ENCODE measurements at places on chromosomes 7 and 10. TPM values are rescaled to one million over a fixed set of nuclear protein-coding genes. Genes with fewer than 3 reads are reported as not detected.
A peak's percentile ranks its signal among the peaks of the same experiment; 100 is the strongest.

Gene VSTM4
- 39.5 TPM for total RNA-seq

Gene PCLO
- total RNA-seq: 0.27 TPM

Gene ASB10
- total RNA-seq: 3.1 TPM

Gene MKX
- 14.7 TPM for total RNA-seq

Gene NPFFR1
- total RNA-seq: not detected

Gene STAG3
- total RNA-seq: 1.6 TPM

Gene CHPF2
- 21.9 TPM for total RNA-seq

Gene CLRN3
- total RNA-seq: 0.09 TPM

DNA sequence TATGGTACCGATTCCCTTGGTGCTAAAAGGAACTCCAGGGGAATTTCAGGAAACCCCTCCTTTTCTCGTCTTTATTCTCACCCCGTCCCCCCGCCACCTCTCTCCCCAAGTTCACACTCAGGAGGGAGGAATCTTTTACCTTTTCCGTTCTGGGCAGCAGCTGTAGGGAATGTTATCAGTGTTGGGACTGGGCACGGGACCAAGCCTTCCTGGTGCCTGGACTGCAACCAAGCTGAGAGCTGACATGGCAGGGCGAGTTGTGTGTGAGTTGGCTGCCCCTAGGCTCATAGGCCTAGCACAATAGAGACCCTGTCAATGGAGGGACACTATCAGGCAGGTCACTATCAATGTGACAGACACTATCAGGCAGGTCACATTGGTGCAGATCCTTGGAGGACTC lies 121.4 kb downstream of the TCF7L2 start:
- H3K27me3 ChIP-seq: no peaks in the 10 kb centered on the region
- peaks cover 30% of the 10 kb centered on the region for H3K36me3 ChIP-seq
- no peak overlapping the region for H3K4me3 ChIP-seq
- no peak for DNase-seq
- peaks cover 14% of the 10 kb centered on the region for H3K4me1 ChIP-seq

DNA sequence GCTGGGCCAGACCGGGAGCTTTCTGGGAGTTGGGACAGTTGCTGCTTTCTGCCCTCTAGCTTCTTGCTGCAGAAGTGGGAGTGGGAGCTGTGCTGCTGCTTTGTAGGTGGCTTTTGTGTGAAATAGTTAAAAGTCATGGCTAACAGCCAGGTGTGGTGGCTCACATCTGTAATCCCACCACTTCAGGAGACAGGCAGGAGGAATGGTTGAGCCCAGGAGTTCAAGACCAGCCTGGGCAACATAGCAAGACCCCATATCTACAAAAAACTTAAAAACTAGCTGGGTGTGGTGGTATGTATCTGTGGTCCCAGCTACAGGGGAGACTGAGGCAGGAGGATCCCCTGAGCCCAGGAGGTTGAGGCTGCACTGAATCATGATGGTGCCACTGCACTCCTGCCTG lies 13.7 kb downstream of the TACR2 start:
- no peak for DNase-seq
- peaks cover 25% of the 10 kb centered on the region for H3K4me1 ChIP-seq
- H3K27me3 ChIP-seq: no peaks in the 10 kb centered on the region
- no peak overlapping the region for H3K27ac ChIP-seq
- H3K4me3 ChIP-seq: no peak overlapping the region
- H3K36me3 ChIP-seq: peaks cover 39% of the 10 kb centered on the region

DNA sequence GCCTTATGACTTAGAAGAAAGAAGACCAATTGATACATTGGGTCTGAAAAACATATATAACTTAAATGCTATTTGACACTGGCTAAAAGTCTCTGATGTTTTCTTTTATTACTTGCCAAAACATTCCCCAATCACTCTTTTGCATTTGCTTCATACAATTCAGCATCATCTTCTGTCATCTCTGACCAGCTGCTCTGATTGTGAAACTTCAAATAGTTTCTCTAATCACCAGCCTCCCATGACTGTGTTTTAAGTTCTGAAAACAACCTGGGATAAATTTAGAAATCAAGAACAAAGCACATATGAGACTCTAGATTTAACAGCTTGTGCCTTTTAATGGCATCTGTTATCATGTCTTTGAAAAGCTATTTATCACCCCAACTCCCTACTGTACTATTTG lies 208.4 kb upstream of the KCND2 start:
- no peak overlapping the region for H3K27ac ChIP-seq
- no peaks in the 10 kb centered on the region for H3K4me1 ChIP-seq
- no peaks in the 10 kb centered on the region for H3K36me3 ChIP-seq
- no peak for DNase-seq

DNA sequence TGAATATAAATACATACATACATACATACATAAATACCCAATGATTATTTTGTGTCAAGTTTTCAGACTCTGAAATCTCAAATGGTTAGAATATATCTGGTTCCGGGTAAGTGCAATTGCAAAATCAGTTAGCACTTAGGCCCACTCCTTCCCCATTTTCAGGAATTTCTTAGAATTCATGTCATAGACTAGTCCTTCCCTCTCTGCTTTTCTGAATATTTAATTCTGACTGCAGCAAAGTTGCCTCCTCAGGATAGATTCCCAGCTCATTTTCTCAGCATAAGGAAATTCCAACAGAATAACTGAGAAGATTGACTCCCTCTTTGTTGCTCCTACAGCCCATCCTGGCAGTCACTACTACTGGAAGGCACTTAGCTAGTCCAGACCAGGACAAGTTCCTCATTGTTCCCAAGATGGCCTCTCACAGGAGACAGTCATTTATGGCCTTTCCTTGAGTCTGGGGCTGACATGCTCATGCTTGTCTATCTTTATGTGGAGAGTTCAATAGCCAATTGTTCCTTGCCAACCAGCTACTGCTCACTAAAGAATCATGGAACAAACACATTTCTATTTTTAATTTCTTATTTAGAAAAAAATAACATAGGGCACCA lies 142.9 kb upstream of the ITGB1 start:
- no peak for DNase-seq
- no peak overlapping the region for H3K27ac ChIP-seq
- no peaks in the 10 kb centered on the region for H3K4me1 ChIP-seq

DNA sequence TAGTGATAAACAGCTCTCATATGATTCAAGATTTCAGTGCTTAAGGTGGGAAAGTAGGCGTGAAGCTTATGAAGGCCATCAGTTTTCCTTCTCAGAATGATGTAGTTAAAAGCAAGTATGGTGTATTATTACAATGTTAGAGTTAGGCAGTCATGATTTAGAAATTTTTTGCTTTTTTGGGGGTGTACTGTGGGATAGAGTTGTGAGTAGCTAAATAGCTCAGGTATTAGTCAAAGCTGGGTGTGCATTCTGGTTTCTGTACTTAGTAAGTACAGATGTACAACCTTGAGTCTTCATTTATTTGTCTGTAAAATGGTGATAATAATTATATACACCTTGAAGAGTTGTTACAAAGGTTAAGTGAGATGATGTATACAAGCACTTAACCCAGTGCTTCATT lies 52.2 kb downstream of the R3HCC1L start:
- no peaks in the 10 kb centered on the region for H3K27me3 ChIP-seq
- no peak for DNase-seq
- H3K4me3 ChIP-seq: no peak overlapping the region
- H3K36me3 ChIP-seq: peaks cover 11% of the 10 kb centered on the region
- H3K4me1 ChIP-seq: no peaks in the 10 kb centered on the region
- no peak overlapping the region for H3K27ac ChIP-seq

DNA sequence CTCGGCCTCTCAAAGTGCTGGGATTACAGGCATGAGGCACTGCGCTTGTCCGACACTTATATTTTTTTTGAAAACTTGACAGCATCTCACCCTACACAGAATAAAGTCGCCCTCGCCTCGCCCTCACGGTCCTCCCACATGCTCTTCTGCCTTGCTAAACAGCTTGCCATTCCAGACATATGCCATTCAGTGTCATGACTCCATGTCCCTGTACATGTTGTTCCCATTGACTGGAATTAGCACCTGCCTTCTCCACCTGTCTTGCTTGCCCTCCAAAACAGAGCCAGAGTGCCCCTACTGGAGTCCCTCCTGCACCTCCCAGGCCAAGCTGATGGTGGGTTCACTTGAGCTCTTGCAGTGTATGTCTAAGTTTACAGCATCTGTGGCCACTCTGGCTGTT lies 6.2 kb downstream of the NIPSNAP2 start:
- H3K4me1 ChIP-seq: peaks cover 28% of the 10 kb centered on the region
- H3K36me3 ChIP-seq: peaks cover 20% of the 10 kb centered on the region
- no peak overlapping the region for H3K4me3 ChIP-seq
- DNase-seq: peak; percentile 53
- no peaks in the 10 kb centered on the region for H3K27me3 ChIP-seq

DNA sequence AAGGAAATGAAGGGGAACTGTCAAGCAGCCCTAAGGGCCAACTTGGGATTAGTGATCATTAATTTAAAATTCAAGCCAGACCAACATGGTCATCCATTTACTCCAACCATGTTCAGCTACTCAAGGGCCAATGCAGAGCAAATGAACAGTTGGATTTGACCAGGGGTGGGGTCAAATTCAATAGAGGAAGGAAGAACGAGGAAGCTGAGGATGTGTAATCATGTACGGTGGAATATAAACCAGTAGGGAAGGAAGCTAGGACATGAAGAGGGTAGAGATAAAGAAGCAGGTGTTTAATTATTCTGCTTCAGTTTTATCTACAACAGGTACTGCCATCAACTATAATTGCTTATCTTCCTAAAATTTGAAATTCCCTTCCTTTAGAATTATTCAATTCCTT lies 81.6 kb downstream of the HIBADH start:
- no peak overlapping the region for H3K27ac ChIP-seq
- no peak for DNase-seq
- H3K4me1 ChIP-seq: no peaks in the 10 kb centered on the region
- H3K36me3 ChIP-seq: no peaks in the 10 kb centered on the region
- no peaks in the 10 kb centered on the region for H3K27me3 ChIP-seq

GRCh38 chr7:79806161-79806734 lies 328.4 kb upstream of the GNAI1 start:
- no peak overlapping the region for H3K4me3 ChIP-seq
- H3K27me3 ChIP-seq: no peaks in the 10 kb centered on the region
- peak; percentile 31 for DNase-seq
- no peaks in the 10 kb centered on the region for H3K4me1 ChIP-seq
- no peaks in the 10 kb centered on the region for H3K36me3 ChIP-seq

GRCh38 chr7:150363872-150364271 lies 4.8 kb upstream of the REPIN1 start:
- H3K36me3 ChIP-seq: no peaks in the 10 kb centered on the region
- no peak overlapping the region for H3K4me3 ChIP-seq
- peak overlapping the region; percentile 17 for H3K27ac ChIP-seq
- no peaks in the 10 kb centered on the region for H3K27me3 ChIP-seq
- peak; percentile 71 for DNase-seq

DNA sequence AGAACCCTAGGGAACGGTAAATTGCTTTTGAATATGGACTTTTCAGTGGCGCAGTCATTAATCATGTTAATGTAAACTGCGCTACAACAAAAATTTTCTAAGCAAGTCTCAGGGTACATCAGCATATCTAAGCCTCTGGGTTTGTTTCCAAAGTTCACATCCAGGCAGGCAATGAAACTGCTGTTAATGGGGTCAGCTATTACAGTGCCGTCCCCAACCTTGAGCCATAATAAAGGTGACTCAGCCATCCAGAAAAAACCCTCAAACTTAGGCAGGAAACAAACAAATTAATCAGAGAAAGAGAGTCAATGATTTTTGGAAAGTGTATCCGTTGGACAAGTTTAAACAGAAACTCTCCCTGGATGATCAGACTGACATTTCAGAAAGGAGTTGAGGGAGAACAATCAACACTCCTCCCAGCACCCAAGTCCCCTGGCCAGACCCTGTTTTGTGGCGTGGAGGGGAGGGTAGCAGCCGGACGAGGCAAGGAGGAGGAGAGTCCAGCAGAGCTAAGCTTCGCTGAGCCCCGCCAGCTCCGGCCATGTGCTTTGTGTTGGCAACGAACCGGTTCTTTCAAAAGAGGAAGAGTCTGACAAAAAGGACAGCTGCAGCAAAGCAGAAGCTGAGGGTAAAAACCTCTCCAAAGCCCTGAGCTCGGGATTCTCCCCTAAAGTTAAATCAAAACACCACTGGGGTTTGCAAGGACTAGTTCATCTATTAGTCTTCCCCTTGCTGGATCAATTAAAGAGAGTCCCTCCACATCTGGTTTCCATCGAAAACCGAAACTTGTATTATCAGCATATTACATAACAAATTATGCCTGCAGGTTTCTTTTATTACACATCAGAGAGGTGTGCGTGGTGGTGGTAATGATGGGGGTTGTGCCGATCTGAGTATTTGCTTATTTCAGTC lies 3.6 kb downstream of the FAM53B start:
- H3K4me1 ChIP-seq: peaks cover 70% of the 10 kb centered on the region
- H3K36me3 ChIP-seq: no peaks in the 10 kb centered on the region
- H3K27me3 ChIP-seq: no peaks in the 10 kb centered on the region
- H3K27ac ChIP-seq: peak overlapping the region; percentile 86
- peak; percentile 96 for DNase-seq

- no peak overlapping the region for H3K4me3 ChIP-seq
- no peak for DNase-seq
- H3K27me3 ChIP-seq: no peaks in the 10 kb centered on the region
- H3K36me3 ChIP-seq: no peaks in the 10 kb centered on the region
- H3K4me1 ChIP-seq: no peaks in the 10 kb centered on the region
- no peak overlapping the region for H3K27ac ChIP-seq
Measured at GRCh38 chr7:153628825-153629224, 423.4 kb upstream of the DPP6 start.

- DNase-seq: peak; percentile 27
- H3K4me1 ChIP-seq: no peaks in the 10 kb centered on the region
- no peak overlapping the region for H3K27ac ChIP-seq
- no peak overlapping the region for H3K4me3 ChIP-seq
Measured at GRCh38 chr10:26448706-26449435, 10.7 kb downstream of the APBB1IP start.

- no peaks in the 10 kb centered on the region for H3K4me1 ChIP-seq
- no peaks in the 10 kb centered on the region for H3K27me3 ChIP-seq
- H3K27ac ChIP-seq: no peak overlapping the region
- H3K36me3 ChIP-seq: no peaks in the 10 kb centered on the region
- no peak overlapping the region for H3K4me3 ChIP-seq
- DNase-seq: no peak
Measured at GRCh38 chr7:98655611-98656010, 38.5 kb downstream of the NPTX2 start.

GRCh38 chr10:11111490-11111889 lies 93.8 kb downstream of the CELF2 start:
- H3K36me3 ChIP-seq: peaks cover 2% of the 10 kb centered on the region
- H3K27ac ChIP-seq: no peak overlapping the region
- no peak for DNase-seq
- H3K4me1 ChIP-seq: peaks cover 5% of the 10 kb centered on the region
- no peaks in the 10 kb centered on the region for H3K27me3 ChIP-seq

GRCh38 chr7:151665368-151665767 lies 145.7 kb upstream of the RHEB start:
- no peaks in the 10 kb centered on the region for H3K27me3 ChIP-seq
- no peak overlapping the region for H3K4me3 ChIP-seq
- H3K36me3 ChIP-seq: no peaks in the 10 kb centered on the region
- peak; percentile 66 for DNase-seq

DNA sequence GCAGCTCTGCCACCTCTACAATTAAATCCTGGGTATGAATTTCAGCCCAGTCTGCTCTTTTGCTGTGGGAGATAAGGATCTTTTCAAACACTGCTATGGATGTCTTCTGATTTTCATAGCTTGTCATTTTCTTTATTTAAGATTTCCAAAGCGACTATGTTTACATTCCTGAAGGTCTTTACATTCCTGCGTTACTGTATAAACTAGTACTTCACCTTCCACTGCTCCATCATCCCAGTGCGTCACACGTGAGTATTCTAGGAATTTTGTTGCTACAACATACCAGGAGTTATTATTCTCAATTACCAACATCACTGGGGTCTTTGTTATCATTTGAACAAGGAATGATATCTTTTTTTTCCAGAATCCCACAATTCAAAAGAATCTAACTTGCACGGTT lies 944.7 kb downstream of the SORCS3 start:
- H3K27ac ChIP-seq: no peak overlapping the region
- no peaks in the 10 kb centered on the region for H3K36me3 ChIP-seq
- H3K27me3 ChIP-seq: no peaks in the 10 kb centered on the region
- H3K4me1 ChIP-seq: no peaks in the 10 kb centered on the region
- no peak for DNase-seq

All from muscle of leg (tissue), 16 donors.